ENCODE measurements at places on chromosomes 7 and 10.

- no peak for DNase-seq
Measured at GRCh38 chr10:91006752-91007346, 86.0 kb upstream of the ANKRD1 start.

DNA sequence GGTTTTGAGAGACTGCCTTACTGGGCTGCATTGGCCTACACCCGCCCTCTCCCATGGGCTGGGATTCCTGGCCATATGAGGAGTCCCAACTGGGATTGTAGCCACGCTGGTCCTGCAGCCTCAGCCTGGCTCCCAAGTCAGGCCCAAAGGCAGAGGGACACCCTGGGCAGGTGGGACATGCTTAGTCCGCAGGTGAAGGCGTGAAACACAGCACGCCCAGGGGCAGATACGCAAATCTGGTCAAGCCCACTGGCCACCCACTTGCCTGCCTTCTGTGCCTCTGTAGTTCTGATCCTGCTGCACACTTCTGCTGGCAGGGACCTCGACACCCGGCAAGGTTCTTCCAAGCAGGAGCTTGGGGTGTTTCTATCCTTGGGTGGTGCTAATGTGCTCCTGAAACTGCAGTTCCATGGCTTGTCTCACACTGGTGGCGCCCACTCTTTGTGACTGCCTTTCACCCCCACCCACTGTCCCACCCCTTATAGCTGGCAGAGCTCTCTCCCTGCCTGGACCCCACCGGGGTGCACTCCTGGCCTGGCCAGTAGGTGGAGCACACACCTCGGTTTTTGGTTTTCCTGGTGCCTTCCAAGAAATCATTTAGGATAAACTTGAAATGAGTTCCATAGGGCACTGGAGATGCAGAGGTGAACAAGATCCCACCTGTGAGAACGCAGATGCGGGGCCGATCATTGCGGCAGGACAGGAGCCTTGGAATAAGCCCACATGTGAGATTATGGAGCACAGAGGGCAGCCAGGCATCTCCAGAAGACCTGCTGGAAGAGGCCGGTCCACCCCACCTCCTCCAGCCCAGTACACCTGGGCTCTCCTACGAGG is 47.9 kb downstream of the MKI67 start:
- DNase-seq: peak; percentile 17

DNA sequence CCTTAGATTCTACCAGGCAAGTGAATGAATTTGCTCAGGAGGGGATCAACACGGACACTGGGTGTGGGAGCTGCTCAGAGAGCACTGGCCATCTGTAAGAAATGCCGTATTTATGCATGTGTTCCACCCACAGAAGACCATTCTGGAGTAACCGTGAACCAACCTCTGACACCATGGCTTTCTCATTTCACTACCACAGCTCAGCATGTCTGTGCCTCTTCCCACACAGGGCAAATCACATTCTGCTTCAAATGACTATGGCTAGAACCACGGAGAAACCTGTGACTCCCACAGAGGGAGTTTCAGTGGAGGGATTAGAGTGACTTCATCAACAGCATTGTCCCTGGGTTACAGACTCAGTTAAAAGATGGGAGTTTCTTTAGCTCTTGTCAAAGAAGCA is 893.4 kb downstream of the XPNPEP1 start:
- DNase-seq: no peak

DNA sequence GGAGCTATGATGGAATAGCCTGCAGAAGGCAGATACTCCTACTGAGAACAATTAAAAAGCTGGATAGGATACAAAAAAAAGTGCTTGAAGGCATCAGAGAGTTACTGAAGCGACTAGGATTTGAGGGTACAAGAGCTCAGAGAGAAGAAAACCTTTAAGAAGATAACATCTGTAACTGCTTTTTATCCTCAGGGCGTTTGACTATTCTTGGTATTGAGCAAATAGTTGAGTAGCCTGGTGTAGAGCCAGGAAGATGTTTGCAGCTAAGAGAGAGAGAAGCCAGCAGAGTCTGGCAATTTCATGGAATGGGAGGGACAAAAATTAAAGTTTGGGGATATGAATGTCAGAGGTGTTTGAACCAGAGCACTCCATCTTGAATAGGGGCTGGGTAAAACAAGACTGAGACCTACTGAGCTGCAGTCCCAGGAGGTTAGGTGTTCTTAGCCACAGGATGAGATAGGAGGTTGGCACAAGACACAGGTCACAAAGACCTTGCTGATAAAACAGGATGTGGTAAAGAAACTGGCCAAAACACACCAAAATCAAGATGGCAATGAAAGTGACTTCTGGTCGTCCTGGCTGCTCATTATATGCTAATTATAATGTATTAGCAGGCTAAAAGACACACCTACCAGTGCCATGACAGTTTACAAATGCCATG is 428.8 kb downstream of the SH2D4B start:
- no peak for DNase-seq

- no peak for DNase-seq
Measured at GRCh38 chr10:122368502-122369254, 5.8 kb upstream of the PLEKHA1 start.

GRCh38 chr10:129126982-129127381 is 340.1 kb upstream of the MGMT start:
- no peak for DNase-seq

- DNase-seq: no peak
Measured at GRCh38 chr10:96645191-96645721, 58.4 kb upstream of the TM9SF3 start.

- DNase-seq: no peak
Measured at GRCh38 chr7:143203386-143203785, 18.5 kb upstream of the TAS2R40 start.

GRCh38 chr7:102875700-102876295 is 37.0 kb upstream of the LRRC17 start:
- DNase-seq: no peak

GRCh38 chr7:13279854-13280435 is 592.5 kb downstream of the ARL4A start:
- DNase-seq: no peak
